ENCODE measurements at places on chromosomes 16 and 17. TPM values are rescaled to one million over a fixed set of nuclear protein-coding genes. Genes with fewer than 3 reads are reported as not detected.
A peak's percentile ranks its signal among the peaks of the same experiment; 100 is the strongest.

GRCh38 chr16:79171931-79172705 is 428.4 kb downstream of the MAF start:
- H3K36me3 ChIP-seq = no peaks in the 10 kb centered on the region
- no peaks in the 10 kb centered on the region for H3K4me1 ChIP-seq
- no peak overlapping the region for H3K4me3 ChIP-seq
- no peak overlapping the region for H3K27ac ChIP-seq
- H3K27me3 ChIP-seq = no peaks in the 10 kb centered on the region

DNA sequence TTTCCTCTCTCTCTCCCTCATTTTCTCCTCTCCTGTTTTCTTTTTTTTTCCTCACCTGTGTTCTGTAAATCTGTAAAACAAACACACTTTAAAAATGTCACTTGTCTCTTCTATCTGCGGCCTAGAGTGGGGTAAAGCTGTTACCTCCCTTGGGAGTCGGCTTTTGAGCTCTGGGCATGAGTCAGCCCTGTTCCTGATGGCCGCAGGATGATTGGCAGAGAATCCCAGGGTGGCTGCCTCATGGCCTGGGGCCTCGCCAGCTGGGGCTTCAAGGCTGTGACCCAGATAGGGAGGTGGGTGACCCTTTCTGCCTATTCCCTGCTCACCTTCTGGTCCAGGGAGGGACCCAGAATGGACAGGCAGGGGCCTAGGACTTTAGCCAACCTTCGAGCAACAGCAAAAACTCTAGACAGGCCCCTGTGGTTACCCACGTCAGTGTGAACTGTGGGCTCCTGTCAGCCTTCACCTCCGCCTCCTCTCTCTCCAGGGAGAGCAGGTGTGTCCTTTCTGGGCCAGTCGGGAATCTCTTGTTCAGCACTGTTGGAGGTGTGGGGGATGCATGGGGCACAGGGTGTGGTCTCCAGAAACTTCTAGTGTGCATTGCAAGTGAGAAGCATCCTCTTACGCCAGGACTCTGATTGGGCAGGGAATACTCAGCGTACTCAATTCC is 87.4 kb downstream of the RAP1GAP2 start:
- no peaks in the 10 kb centered on the region for H3K36me3 ChIP-seq
- H3K4me3 ChIP-seq = no peak overlapping the region
- no peaks in the 10 kb centered on the region for H3K27me3 ChIP-seq
- no peak for DNase-seq

GRCh38 chr16:67451061-67451703 is 20.3 kb downstream of the HSD11B2 start:
- H3K36me3 ChIP-seq = peaks cover 3% of the 10 kb centered on the region
- no peak for DNase-seq
- H3K27me3 ChIP-seq = no peaks in the 10 kb centered on the region
- peaks cover 36% of the 10 kb centered on the region for H3K4me1 ChIP-seq

GRCh38 chr16:58337090-58337444 is 42.2 kb upstream of the PRSS54 start:
- no peaks in the 10 kb centered on the region for H3K4me1 ChIP-seq
- no peaks in the 10 kb centered on the region for H3K36me3 ChIP-seq
- peak overlapping the region; percentile 6 for H3K4me3 ChIP-seq
- no peak for DNase-seq

GRCh38 chr16:3554351-3554928 is 22.8 kb downstream of the NLRC3 start:
- H3K27ac ChIP-seq = no peak overlapping the region
- no peaks in the 10 kb centered on the region for H3K36me3 ChIP-seq
- DNase-seq = no peak
- no peak overlapping the region for H3K4me3 ChIP-seq

DNA sequence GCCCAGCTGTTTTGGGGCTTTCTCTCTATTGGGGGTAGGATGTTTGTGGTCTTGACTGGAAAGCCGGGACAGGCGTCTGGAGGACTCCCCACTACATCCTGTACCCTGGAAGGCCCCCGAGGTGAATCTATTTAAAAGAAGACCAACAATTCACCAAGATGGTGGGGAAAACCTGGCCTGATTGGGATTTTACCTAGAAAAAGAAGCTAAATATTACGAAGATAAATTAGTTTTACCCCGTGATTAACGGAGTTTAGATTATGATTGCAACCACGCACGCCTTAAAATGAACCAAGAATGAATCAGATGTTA is 779 bp upstream of the CCDC102A start:
- H3K27ac ChIP-seq = no peak overlapping the region
- no peak for DNase-seq
- H3K4me1 ChIP-seq = no peaks in the 10 kb centered on the region
- no peaks in the 10 kb centered on the region for H3K36me3 ChIP-seq

- no peaks in the 10 kb centered on the region for H3K4me1 ChIP-seq
- no peak overlapping the region for H3K27ac ChIP-seq
- no peaks in the 10 kb centered on the region for H3K27me3 ChIP-seq
- no peak overlapping the region for H3K4me3 ChIP-seq
- H3K36me3 ChIP-seq = no peaks in the 10 kb centered on the region
- no peak for DNase-seq
Observed at GRCh38 chr17:21035406-21035805, 7.4 kb downstream of the USP22 start.

DNA sequence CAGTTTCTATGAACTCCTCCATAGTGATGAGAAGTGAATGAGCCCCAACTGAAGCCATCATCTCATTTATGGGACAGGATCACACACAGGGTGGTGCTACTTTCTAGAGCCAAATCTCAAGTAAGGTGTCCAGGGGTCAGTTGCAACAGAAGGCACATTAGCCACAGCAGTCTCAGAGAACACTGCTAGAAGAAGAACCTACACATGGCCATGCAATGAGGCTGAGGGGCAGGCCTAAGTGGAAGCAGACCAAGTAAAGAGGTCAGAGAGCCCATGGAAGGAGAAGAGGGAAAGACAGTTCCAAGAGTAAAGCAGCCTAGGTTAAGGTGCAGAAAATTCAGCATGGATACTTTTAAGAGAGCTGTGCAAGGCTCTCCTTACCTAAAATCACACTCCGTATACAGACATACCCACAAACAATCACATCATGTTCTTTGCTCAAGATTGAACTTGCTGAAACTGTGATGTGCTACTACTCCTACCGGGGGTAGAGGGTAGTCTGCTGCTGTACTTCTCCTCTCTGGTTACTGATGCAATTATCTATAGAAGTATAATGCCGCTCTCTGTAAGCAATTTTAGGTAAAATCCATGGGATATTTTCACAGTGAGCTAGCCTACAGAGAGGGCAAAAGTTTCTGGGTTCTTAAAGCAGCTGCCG is 1.7 kb downstream of the ABCA8 start:
- H3K4me1 ChIP-seq = no peaks in the 10 kb centered on the region
- no peaks in the 10 kb centered on the region for H3K36me3 ChIP-seq
- H3K4me3 ChIP-seq = peak overlapping the region; percentile 40
- no peak for DNase-seq
- no peaks in the 10 kb centered on the region for H3K27me3 ChIP-seq
- H3K27ac ChIP-seq = no peak overlapping the region

DNA sequence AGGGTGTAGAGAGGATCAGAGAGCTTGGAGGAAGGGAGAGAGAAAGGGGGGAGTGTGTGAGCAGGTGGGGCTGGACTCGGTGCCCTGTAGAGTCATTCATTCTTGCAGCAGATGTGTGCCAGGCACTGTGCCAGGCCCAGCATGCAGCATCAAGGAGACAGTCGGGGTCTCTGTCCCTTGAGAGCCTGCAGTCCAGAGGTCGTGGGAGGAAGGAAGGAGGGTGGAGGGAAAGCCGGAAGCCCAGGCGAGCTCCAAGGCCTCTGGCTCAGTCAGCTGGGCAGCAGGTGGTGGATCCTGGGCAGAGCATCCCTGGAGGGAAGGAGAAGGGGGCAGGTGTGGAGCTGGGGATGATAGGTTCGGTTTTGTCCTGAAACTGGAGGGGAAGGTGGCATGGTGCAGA is 27.5 kb downstream of the EPN2 start:
- no peak overlapping the region for H3K27ac ChIP-seq
- no peak overlapping the region for H3K4me3 ChIP-seq
- DNase-seq = no peak
- H3K4me1 ChIP-seq = peaks cover 18% of the 10 kb centered on the region

CLEC18C gene
- total RNA-seq = 0.56 TPM

KCNJ12 gene
- total RNA-seq = 0.25 TPM

HNF1B gene
- total RNA-seq = 5.2 TPM

ENPP7 gene
- total RNA-seq = 39.8 TPM

NKD1 gene
- 2.6 TPM for total RNA-seq

SECTM1 gene
- total RNA-seq = 5.3 TPM

All from right lobe of liver (tissue), 6 donors.